ENCODE measurements at places on chromosomes 13 and 19.

- no peak for DNase-seq
These were observed 585 bp downstream of the MAP1S start for GRCh38 chr19:17719730-17720400.

DNA sequence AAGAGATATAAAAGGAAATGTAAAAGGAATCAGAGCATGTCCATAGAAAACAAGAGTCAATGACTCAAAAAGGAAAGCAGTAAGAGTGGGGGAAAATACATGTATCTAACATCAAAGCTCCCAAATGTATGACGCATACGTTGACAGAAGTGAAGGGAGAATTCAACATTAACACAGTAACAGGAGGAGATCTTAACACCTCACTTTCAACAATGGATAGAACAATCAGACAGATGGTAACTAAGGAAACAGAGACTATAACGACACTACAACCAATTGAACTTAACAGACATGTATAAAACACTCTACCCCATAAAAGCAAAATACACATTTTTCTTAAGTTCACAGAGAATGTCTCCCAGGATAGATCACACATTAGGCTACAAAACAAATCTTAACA is 774.8 kb upstream of the ARGLU1 start:
- DNase-seq = no peak

DNA sequence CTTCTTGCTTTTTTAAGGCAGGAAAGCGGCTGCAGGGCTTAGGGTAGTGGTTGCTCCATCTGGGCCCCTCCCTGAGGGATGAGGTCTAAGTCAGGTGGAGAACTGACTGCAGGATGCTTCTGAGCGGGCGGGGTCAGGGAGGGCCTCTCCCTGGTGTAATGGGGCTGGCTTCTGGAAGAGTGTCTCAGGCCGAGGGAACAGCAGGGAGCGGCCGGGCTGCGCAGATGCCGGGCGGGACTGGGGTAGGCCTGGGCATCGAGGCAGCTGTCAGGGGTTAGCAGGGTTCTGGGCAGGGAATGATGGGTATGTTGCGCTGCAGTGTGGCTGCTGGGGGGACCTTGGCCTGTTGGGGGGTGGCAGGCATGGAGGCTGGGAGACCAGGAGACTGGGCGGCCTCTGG is 2.7 kb downstream of the FAM174C start:
- DNase-seq = no peak

GRCh38 chr19:15396436-15396835 is 16.8 kb upstream of the AKAP8 start:
- no peak for DNase-seq
